Ureter (tissue), 1 donor: ENCODE measurements at places on chromosomes 3 and 15. TPM values are rescaled to one million over a fixed set of nuclear protein-coding genes. Genes with fewer than 3 reads are reported as not detected.

DNA sequence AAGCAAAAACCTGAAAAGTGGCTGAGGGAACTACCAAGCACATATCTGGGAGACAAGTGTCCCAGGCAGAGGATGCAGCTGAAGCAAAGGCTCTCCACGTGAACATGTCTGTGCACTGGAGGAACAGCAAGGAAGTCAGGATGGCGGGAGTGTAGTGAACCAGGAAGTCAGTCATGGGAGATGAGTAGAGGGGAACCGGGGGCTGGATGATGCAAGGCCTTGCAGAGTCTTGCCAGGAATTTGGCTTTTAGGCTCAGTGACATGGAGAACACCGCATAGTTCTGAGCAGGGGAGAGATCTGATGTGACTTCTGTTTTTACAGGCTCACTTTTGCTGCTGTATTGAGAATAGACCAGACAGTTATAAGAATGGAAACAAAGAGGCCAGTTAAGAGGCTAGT is 19.0 kb downstream of the C2CD4A start:
- DNase-seq, result no peak

GRCh38 chr3:123292321-123293310 is 90.9 kb downstream of the SEC22A start:
- no peak for DNase-seq

PAK6 gene
- 29.5 TPM for total RNA-seq

GRCh38 chr3:121942116-121942786 is 48.0 kb downstream of the SLC15A2 start:
- DNase-seq, result peak; percentile 53

SYNPR gene
- total RNA-seq, result not detected

C3orf85 gene
- total RNA-seq, result not detected
